ENCODE measurements at places on chromosomes 13 and 19. TPM values are rescaled to one million over a fixed set of nuclear protein-coding genes. Genes with fewer than 3 reads are reported as not detected.
A peak's percentile ranks its signal among the peaks of the same experiment; 100 is the strongest.

DNA sequence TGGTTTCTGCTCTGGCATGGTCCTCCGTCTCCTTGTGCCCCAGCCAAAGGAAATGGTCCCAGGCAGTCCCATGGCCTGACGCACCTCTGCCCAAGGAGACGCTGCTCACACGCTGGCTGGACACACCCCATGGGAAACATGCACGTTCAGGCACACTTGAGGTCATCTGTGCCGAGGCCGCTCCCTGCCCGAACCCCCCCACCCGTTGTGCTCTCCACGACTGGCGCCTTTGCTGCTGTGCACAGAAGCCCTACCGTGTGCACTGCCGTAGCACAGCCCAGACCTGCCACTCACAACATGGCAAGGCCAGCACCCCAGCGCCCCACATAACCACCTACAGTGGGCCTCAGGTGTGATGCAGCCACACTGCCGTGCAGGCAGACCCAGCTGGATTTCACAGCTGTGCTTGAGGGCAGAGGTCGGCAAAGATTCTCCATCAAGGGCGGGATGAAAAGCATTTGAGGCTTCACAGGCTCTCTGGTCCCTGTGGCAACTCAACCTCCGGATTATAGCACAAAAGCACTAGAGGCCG lies 65.7 kb downstream of the SPACA7 start:
- no peak for DNase-seq
- H3K4me1 ChIP-seq = no peaks in the 10 kb centered on the region
- H3K27ac ChIP-seq = no peak overlapping the region

GRCh38 chr13:23599083-23599925 lies 29.1 kb downstream of the TNFRSF19 start:
- peaks cover 9% of the 10 kb centered on the region for H3K36me3 ChIP-seq
- H3K27ac ChIP-seq = peak overlapping the region; percentile 98
- no peaks in the 10 kb centered on the region for H3K27me3 ChIP-seq
- peaks cover 44% of the 10 kb centered on the region for H3K4me1 ChIP-seq
- peak; percentile 41 for DNase-seq

- no peak overlapping the region for H3K4me3 ChIP-seq
- peaks cover 18% of the 10 kb centered on the region for H3K4me1 ChIP-seq
- H3K27me3 ChIP-seq = no peaks in the 10 kb centered on the region
- no peak for DNase-seq
- no peaks in the 10 kb centered on the region for H3K36me3 ChIP-seq
- H3K27ac ChIP-seq = peak overlapping the region; percentile 52
Measured at GRCh38 chr13:109840201-109840892, 54.0 kb upstream of the IRS2 start.

DNA sequence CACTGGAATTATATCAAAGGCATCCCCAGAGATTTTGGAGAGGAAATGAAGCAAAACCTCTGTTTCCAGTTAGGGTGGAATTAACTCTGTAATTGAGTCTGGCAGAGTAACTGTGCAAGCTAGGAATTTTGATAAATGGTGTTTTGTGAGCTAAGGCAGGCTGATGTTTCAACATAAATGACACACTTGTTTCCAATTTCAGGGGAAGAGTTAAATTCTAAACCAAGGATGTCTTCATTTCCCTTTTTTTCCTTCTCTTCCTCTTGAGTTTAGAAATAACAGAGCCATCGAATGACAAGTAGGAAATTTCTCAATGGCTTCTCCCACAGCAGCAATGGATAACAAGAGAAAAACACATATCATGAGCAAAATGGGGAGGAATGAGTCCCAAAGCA lies 131.2 kb downstream of the IRS2 start:
- H3K27ac ChIP-seq = no peak overlapping the region
- DNase-seq = no peak
- no peaks in the 10 kb centered on the region for H3K27me3 ChIP-seq
- H3K36me3 ChIP-seq = no peaks in the 10 kb centered on the region
- H3K4me3 ChIP-seq = no peak overlapping the region

- H3K27ac ChIP-seq = no peak overlapping the region
- no peaks in the 10 kb centered on the region for H3K27me3 ChIP-seq
- DNase-seq = no peak
- H3K4me3 ChIP-seq = no peak overlapping the region
Measured at GRCh38 chr13:77660841-77661250, 36.6 kb upstream of the SLAIN1 start.

- peaks cover 8% of the 10 kb centered on the region for H3K4me1 ChIP-seq
- no peak overlapping the region for H3K4me3 ChIP-seq
- H3K36me3 ChIP-seq = no peaks in the 10 kb centered on the region
- no peaks in the 10 kb centered on the region for H3K27me3 ChIP-seq
- H3K27ac ChIP-seq = no peak overlapping the region
Measured at GRCh38 chr13:42116225-42116624, 67.8 kb downstream of the DGKH start.

- H3K36me3 ChIP-seq = no peaks in the 10 kb centered on the region
- no peak overlapping the region for H3K27ac ChIP-seq
- no peaks in the 10 kb centered on the region for H3K4me1 ChIP-seq
- no peak overlapping the region for H3K4me3 ChIP-seq
Measured at GRCh38 chr13:97928301-97928700, 25.2 kb upstream of the IPO5 start.

DNA sequence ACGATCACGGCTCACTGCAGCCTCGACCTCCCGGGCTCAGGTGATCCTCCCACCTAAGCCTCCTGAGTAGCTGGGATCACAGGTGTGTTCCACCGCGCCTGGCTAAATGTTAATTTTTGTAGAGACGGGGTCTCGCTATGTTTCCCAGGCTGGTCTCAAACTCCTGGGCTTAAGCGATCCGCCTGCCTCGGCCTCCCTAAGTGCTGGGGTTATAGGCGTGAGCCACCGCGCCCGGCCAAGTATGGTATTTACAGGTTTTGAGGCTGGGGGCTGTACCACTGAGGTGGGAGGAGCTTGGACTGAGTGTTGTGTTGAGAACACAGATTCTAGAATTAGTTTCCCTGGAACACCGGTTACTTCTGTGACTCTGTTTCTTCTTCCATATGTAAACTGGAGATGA lies 452 bp upstream of the PPM1N start:
- peaks cover 18% of the 10 kb centered on the region for H3K4me1 ChIP-seq
- peaks cover 31% of the 10 kb centered on the region for H3K27me3 ChIP-seq
- no peak overlapping the region for H3K27ac ChIP-seq
- no peak for DNase-seq
- peak overlapping the region; percentile 74 for H3K4me3 ChIP-seq
- H3K36me3 ChIP-seq = peaks cover 20% of the 10 kb centered on the region

DNA sequence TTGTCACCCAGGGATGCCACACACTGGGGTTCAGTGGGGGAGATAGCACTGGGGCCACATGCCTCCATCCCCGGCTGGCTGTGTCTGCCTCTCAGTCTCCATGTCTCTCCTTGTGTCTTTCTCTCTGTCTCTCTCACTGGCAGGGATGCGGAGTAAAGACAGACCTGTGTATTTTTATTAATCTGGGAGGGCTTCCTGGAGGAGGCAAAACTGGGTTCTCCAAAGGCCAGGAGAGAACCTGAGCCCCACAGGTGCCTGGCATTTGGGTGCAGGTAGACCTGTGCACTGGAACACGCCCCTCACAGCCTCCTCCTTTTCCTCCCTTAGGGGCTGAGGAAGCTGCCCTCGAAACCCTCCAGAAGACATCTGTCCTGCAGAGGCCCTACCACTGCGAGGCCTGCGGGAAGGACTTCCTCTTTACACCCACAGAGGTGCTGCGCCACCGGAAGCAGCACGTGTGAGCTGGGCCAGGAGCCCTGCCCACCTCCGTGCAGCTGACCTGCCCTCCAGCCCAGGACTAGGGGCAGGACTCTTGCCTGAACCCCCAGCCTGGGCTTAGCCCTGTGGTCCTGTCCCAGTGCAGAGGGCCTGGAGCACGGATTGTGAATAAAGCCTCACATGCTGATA lies 32.7 kb downstream of the DHX34 start:
- H3K27me3 ChIP-seq = peaks cover 15% of the 10 kb centered on the region
- H3K4me3 ChIP-seq = no peak overlapping the region
- H3K27ac ChIP-seq = no peak overlapping the region
- H3K36me3 ChIP-seq = peaks cover 67% of the 10 kb centered on the region

DNA sequence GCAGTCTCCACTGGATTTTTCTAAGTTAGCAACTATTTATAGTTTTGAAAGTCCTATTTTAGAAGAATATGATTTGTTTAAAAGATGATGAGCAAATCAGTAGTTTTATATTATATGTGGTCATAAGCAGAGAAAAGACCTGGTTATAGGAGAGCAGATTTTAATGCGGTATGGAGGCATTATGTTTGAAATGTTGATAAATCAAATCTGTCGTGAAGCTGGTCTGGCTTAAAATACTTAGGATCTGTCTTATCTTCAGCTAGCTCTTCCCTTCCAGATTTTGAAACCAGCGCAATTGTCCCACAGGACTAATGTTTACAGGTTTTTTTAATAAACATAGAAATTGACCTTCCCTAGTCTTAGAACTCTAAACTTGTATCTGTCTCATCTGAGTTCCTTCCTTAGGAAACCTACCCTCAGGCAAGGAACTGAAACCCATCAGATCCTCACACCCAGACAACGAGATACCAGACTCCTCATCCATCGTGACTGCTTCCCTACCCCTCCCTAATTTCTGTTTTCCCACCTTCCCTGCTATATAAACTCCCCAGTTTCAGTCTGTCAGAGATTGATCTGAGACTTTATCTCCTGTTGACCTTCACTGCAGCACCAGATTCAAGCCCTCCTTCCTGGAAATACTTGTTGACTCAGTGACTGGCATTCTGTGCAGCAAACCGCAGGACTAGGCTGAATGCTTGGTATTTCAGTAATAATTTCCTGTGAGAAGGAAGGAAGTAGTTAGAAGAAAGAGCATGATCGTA lies 37.8 kb upstream of the CXCL17 start:
- H3K27ac ChIP-seq = peak overlapping the region; percentile 62
- peaks cover 44% of the 10 kb centered on the region for H3K4me1 ChIP-seq
- DNase-seq = peak; percentile 62
- no peaks in the 10 kb centered on the region for H3K36me3 ChIP-seq

DNA sequence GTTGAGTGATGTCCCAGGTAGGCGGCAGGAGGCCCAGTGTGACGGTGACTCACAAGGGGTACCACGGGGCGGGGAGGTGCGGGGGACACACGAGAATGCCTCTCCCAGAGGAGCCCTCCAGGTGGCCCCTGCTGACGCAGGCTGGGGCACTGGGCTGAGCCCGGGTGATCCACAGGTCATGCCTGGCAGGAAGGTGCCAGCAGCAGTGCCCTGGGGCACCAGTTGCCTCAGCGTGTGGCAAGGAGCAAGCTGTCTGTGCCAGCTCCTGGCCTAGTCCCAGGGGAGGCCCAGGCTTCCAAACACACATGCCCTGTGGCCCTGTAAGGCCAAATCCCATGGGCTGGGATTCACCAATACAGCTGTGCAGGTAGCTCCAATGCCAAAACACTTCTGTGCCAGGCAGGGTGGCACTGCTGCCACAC lies 28.0 kb downstream of the AKT2 start:
- H3K27ac ChIP-seq = peak overlapping the region; percentile 69
- H3K4me3 ChIP-seq = peak overlapping the region; percentile 22
- H3K36me3 ChIP-seq = peaks cover 36% of the 10 kb centered on the region
- H3K4me1 ChIP-seq = peaks cover 28% of the 10 kb centered on the region

- H3K36me3 ChIP-seq = peaks cover 12% of the 10 kb centered on the region
- H3K4me1 ChIP-seq = peaks cover 7% of the 10 kb centered on the region
- peak; percentile 83 for DNase-seq
- peak within 1 kb of the TSS; percentile 49 for H3K27ac ChIP-seq
- no peaks in the 10 kb centered on the region for H3K27me3 ChIP-seq
Measured at GRCh38 chr19:12052497-12053169, at the start of gene ZNF878. Gene ZNF878, minus strand, starts transcription at chr19:12052961. Its CDS starts 160 bp downstream, at chr19:12052801.

GRCh38 chr19:4014541-4015491 lies 7.3 kb downstream of the PIAS4 start:
- no peaks in the 10 kb centered on the region for H3K27me3 ChIP-seq
- H3K27ac ChIP-seq = no peak overlapping the region
- no peak overlapping the region for H3K4me3 ChIP-seq

Gene ATP4A
- not detected for total RNA-seq

Gene DAND5
- total RNA-seq = 0.47 TPM

Gene EDDM13
- not detected for total RNA-seq

Gene FOSB
- 23.8 TPM for total RNA-seq

Gene CBY2
- not detected for total RNA-seq

Gene SOHLH2
- total RNA-seq = not detected

All from Calu3 (cell line).